M059J (cell line): ENCODE measurements at places on chromosomes 3 and 15.
A peak's percentile ranks its signal among the peaks of the same experiment; 100 is the strongest.

DNA sequence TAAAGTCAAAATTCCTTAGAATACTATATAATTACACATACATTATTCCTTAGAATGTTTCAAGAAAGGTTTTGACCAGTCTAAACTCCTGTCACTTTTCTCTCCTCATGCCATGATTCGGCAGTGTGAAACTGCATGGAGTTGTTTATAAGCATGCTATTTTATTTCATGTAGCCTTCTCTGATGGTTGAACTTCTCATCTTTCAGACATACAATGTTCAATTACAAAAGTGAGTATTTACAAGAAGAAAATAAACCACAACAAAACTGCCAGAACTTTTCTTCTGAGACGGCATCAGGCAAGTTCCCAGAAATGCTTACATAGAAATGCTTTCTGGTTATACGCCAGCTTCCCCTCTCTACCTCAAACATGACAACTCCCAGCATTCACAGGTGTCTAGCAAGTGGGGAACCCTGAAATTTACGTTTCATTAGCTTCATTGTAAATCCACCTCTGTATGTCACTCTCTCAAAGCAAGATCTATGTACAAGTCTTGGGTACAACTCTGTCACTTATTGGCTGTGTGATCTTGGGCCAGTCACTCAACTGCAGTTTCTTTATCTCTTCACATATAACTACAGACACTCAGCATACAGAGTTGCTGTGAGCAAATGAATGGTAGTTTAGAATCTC, 42.7 kb downstream of the HDGFL3 start:
- peak; percentile 2 for DNase-seq

GRCh38 chr3:139629033-139629432, 48.7 kb downstream of the NMNAT3 start:
- DNase-seq: peak; percentile 40

DNA sequence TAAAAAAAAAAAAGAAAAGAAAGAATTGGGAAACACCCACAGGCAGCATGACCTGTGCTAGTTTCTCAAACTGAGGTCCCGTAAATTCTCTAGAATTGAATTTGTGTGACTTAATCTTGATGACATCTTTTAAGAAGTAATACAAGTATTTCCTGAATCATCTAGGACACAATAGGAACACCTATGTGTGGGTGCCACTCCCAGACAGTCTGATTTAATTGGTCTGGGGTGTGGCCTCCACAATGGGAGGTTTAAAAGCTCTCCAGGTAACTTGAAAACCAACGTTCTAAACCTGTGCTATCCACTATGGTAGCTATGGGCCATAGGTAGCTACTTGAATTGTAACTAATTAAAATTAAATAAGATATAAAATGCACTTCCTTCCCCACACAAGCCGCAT, 28.1 kb downstream of the CFAP92 start:
- DNase-seq: no peak

DNA sequence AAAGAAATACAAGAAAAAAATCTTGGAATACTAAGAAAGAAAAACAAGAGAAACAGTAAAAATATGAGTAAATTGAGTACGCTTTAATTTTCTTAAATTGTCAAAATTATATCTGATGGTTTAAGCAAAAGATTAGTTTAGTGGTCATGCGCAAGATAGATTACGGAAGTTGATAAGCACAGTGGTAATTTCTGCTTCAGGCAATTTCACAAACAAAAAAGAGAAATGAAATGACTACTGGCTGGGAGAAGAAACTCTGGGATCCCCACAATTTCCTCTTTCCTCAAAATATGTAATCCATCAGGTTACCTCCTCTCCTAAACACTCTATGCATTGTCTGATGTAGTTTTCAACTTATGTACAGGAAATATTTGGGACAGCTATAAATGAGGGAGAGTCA, 9.0 kb downstream of the MYD88 start:
- DNase-seq: no peak

GRCh38 chr15:65986416-65986815, 117.1 kb downstream of the RAB11A start:
- no peak for DNase-seq

GRCh38 chr15:69663982-69664381, 211.4 kb downstream of the RPLP1 start:
- no peak for DNase-seq

- DNase-seq: peak; percentile 16
These were observed 4.9 kb upstream of the SLC6A6 start for GRCh38 chr3:14397531-14397930.

- DNase-seq: no peak
These were observed 76.4 kb downstream of the AKAP13 start for GRCh38 chr15:85456798-85457197.

GRCh38 chr3:139353920-139354556, 10.2 kb downstream of the MRPS22 start:
- peak; percentile 79 for DNase-seq

- no peak for DNase-seq
These were observed 133.6 kb upstream of the RASGRP1 start for GRCh38 chr15:38698254-38698653.

DNA sequence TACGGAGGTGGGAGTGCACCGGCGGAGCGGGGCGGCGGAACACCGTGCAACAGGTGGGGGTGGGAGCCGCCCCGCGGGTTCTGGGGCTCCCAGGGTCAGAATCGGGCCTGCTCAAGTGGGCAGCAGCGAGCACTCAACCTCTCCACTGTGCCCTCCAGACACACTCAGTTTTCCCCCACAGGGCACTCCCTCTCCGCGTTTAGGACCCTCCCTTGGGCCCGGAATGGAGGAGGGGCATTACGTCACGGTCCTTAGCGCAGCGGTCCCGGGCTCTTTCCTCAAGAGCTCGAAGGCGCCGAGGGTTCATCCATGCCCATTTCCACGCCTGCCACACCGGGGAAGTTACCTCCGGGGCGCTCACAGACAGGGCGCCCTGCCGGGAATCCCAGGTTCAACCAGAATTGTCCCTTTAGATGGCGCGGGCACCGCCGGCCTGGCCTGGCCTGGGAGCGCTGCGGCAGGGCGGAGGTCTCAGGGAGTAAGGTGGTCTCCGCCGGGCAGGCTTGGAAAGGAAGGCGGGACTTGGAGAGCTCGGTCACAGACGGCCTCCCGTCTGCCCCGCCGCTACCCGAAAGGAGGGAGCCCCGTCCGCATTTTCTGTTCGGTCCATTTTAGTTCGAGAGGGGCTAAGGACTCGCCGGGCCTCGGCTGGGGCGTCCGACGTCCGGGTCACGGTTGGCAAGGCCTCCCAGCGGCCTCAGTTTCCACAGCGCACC, 5.1 kb downstream of the RNU6-1 start:
- no peak for DNase-seq

DNA sequence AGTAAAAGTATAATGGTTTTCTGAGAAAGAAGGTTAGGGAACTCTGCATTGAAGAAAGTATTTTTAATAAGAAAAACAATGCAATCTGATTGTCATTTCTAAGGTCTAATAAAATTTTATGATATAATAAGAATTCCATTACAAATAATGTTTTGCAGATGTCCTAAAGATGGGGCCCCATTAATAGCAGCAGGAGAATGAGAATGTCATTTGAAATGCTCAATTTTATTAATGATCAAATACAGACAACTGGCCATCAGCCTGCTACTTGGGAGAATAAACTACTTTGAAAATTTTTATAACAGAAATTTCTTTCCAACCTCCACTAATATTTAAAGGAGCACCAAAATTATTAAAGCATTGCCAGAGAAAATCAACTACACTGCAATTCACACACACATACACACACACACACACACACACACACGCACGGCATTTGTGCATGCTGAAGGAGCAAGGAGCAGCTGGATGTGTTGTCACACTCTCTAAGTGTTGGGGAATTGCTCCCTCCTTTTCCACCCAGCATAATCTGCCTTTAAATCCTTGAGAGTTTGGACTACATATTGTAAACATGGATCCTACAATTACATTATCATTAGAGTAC, 109.5 kb downstream of the THRB start:
- no peak for DNase-seq

DNA sequence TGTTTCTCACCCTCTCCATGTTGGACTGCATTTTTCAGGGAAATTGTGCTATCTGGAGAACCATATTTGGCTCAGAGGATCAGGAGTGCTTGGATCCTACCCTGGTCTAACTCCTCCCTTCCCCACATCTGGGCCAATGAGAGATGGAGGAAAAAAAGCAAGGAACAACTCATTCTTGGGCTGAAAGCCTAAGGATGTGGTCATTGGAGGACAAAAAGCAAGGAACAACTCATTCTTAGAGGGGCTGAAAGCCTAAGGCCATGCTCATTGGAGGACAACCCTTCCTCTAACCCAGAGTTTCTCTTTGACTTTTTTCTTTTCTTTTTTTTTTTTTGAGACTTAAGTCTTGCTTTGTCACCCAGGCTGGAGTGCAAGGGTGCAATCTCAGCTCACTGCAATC, 48.6 kb upstream of the CHRNB4 start:
- DNase-seq: no peak

DNA sequence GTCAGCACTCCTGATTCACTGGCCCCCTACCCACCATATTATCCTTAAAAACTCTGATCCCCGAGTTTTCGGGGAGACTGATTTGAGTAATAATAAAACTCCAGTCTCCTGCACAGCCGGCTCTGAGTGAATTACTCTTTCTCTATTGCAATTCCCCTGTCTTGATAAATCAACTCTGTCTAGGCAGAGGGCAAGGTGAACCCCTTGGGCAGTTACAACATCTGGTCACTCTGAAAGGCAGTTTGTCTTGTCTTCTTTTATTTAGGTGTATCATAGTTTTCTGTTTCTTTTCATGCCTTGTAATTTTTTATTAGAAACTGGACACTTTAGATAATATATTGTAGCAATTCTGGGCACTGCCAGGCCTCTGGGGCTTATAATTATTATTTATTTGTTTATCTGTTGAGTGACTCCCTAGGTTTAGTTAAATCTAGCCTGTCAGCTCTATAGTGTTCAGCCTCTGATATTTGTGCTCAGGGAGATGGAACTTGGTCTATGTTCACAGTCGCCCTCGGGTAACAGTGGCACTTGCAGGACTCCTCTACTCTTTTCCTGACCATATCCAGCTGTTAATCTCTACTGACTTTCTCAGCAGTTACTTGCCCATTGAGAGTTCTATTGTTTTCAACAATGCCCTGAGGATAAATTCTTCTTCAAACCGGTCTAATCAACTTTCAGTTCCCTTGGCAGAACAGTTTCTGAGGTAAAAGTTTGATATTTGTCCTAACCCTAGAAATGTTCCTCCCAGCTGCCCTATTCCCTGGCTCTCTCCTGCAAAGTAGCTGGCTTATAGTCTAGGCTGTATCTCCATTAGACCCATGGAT, 15.5 kb upstream of the PLAAT1 start:
- DNase-seq: no peak

- DNase-seq: peak; percentile 18
These were observed 631 bp downstream of the UBR1 start for GRCh38 chr15:43105077-43105736.

- no peak for DNase-seq
These were observed 718.7 kb upstream of the SGO1 start for GRCh38 chr3:20904671-20905070.

GRCh38 chr3:170207717-170208116, 14.5 kb upstream of the PRKCI start:
- no peak for DNase-seq

- DNase-seq: no peak
These were observed 86.5 kb upstream of the FAM98B start for GRCh38 chr15:38367476-38367875.

GRCh38 chr3:14441920-14442300, 39.5 kb downstream of the SLC6A6 start:
- DNase-seq: no peak

GRCh38 chr3:126551839-126552687, 6.7 kb downstream of the C3orf22 start:
- DNase-seq: no peak

GRCh38 chr3:60504827-60505457, 746.3 kb downstream of the FHIT start:
- no peak for DNase-seq

DNA sequence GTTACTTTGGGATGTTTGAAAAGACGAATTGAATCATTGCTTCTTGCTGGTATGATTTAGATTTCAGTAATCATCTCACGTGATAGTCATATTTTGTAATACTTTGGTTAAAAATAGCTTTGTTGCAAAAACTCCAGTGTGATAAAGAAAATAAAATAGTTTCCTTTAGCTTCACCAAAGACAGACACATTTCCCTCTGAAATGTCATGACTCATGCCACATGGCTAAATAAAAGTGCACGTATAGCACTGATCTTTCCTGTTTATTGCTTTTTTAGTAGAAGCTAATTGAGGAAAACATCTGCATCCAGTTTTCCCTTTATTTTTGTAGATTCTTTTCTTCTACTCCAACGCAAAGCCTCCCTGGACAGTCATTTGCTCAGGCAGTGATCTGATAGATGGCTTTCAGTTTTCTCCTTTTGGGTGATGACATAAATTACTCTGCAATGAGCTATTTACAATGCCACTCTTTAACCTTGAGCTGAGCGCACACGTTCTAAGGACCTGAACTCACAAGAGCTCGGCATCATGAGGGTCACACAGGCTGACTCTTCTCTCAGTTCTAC, 84.9 kb downstream of the ARNT2 start:
- DNase-seq: peak; percentile 75

GRCh38 chr3:48125013-48125705, 63.1 kb downstream of the CDC25A start:
- DNase-seq: peak; percentile 47

- peak; percentile 47 for DNase-seq
These were observed 4.5 kb upstream of the MASP1 start for GRCh38 chr3:187296058-187296457.

GRCh38 chr15:48427960-48428547, 96.8 kb downstream of the DUT start:
- DNase-seq: peak; percentile 84

DNA sequence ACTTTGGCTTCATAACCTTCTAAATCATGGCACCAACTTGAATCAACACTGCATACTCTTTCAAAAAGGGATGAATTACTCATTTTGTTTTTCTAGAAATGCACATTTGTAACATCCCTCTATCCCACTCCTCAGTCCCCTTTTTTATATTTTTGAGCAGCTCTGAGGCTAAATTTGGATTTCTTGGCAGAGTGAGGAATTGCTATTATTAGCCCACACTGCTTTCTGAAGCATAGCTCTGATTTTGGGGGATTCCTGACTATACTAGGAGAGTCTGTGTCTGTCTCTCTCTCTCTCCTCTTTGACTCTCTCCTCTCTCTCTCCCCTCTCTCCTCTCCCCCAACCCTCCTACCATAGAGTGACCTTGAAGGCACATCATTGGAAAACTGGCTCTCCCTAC, 76.6 kb downstream of the RBPMS2 start:
- no peak for DNase-seq

- no peak for DNase-seq
These were observed 42.1 kb downstream of the EEFSEC start for GRCh38 chr3:128195369-128195768.

GRCh38 chr15:45777781-45778180, 143.0 kb downstream of the SQOR start:
- DNase-seq: no peak

DNA sequence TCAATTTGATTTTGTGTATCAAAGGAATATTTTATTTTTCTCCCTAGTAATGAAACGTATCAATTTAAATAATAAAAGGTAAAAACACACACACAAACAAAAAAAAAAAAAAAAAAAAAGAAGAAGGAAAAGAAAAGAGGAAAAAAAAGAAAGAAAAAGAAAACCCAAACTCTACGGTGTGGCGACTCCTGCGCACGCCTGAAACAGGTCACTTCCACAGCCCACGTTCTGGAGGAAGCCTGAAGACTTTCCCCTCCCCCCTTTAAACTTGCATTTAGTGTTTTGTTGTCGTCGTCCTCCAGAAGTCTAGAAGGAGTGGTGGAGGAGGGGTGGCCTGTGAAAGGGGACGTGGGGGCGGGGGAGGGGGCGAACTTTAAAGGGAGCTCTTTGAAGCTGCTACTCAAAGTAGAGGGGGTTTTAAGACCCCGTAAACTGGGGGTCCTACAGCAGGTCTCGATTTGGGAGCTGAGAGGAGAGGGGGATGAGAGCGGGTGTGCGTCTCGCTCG, 2.3 kb upstream of the TLE3 start:
- peak; percentile 21 for DNase-seq

GRCh38 chr3:112811917-112812660, 34.6 kb downstream of the CD200R1L start:
- DNase-seq: no peak
